ENCODE measurements at places on chromosomes 11 and 22. TPM values are rescaled to one million over a fixed set of nuclear protein-coding genes. Genes with fewer than 3 reads are reported as not detected.
A peak's percentile ranks its signal among the peaks of the same experiment; 100 is the strongest.

DNA sequence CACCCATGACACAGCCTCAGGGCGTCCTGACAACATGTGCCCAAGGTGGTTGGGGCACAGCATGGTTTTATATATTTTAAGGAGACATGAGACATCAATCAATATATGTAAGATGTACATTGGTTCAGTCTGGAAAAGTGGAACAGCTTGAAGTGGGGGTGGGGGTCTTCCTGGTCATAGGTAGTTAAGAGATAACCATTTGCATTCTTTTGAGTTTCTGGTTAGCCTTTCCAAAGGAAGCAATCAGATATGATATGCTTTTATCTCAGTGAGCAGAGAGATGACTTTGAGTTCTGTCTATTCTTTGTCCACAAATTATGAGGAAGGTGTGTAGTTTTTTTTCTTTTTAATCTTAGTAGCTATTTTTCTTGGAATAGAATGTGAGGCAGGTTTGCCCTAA is 10.1 kb upstream of the ANAPC15 start:
- peaks cover 4% of the 10 kb centered on the region for H3K4me1 ChIP-seq
- H3K36me3 ChIP-seq = peaks cover 1% of the 10 kb centered on the region
- no peak for DNase-seq
- H3K27ac ChIP-seq = no peak overlapping the region

- H3K27me3 ChIP-seq = no peaks in the 10 kb centered on the region
- no peak overlapping the region for H3K27ac ChIP-seq
- peaks cover 36% of the 10 kb centered on the region for H3K4me1 ChIP-seq
- DNase-seq = peak; percentile 37
These were observed 4.0 kb upstream of the FTH1 start for GRCh38 chr11:61971248-61972111.

Gene NXPE4
- not detected for total RNA-seq

DNA sequence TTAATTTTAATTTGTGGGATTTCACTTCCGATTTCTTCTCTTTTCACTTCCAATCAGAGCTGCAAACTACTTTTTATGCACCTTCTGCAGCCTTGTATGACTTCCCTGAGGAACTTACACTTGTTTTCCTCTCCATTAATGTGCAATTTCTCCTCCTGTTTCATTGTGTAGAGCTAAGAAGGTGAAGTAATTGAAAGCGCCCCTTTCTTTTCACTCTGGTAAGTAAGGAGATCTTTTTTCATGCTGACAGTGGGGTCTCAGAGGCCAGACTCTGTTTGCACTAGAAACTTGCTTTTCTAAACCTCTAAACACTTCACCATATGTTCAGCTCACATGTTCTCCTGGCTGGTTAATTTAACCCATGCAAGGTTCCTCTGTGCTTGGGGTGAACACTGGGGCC is 117.0 kb downstream of the FANCF start:
- DNase-seq = no peak
- H3K4me1 ChIP-seq = no peaks in the 10 kb centered on the region
- peaks cover 4% of the 10 kb centered on the region for H3K27me3 ChIP-seq
- no peaks in the 10 kb centered on the region for H3K36me3 ChIP-seq

- DNase-seq = no peak
- no peak overlapping the region for H3K27ac ChIP-seq
- H3K27me3 ChIP-seq = peaks cover 4% of the 10 kb centered on the region
- no peaks in the 10 kb centered on the region for H3K36me3 ChIP-seq
These were observed 8.2 kb upstream of the PARVG start for GRCh38 chr22:44172370-44173108.

DNA sequence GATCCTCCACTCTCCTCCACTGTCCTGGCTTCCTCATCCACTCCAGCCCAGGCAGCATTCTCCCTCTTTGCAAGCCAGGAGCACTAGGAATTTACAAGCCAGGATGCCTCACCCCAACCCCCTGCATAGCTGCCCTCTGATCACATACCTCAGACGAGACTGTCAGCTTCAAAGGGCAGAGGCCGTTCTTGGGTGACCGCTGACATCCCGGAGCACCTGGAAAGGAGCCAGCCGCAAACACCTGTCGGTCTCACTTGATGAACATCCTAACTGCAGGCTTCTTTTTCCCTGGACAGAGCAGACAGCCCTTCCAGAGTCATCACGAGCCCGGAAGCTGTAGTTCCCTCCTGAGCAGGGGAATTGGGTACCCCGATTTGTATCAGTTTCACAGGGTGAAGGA is 451.3 kb upstream of the B3GAT1 start:
- no peak for DNase-seq
- H3K27ac ChIP-seq = no peak overlapping the region
- peaks cover 3% of the 10 kb centered on the region for H3K27me3 ChIP-seq
- no peaks in the 10 kb centered on the region for H3K36me3 ChIP-seq
- no peaks in the 10 kb centered on the region for H3K4me1 ChIP-seq

- H3K4me3 ChIP-seq = peak overlapping the region; percentile 83
- peak overlapping the region; percentile 96 for H3K27ac ChIP-seq
- peaks cover 50% of the 10 kb centered on the region for H3K36me3 ChIP-seq
- no peaks in the 10 kb centered on the region for H3K27me3 ChIP-seq
- H3K4me1 ChIP-seq = peaks cover 54% of the 10 kb centered on the region
These were observed 5.8 kb downstream of the FADS2 start for GRCh38 chr11:61833926-61834277.

Gene KCNJ1
- 0.14 TPM for total RNA-seq

- H3K4me1 ChIP-seq = peaks cover 23% of the 10 kb centered on the region
- H3K4me3 ChIP-seq = no peak overlapping the region
- DNase-seq = no peak
- no peaks in the 10 kb centered on the region for H3K27me3 ChIP-seq
These were observed 2.8 kb upstream of the TSPO start for GRCh38 chr22:43148581-43148980.

- peaks cover 3% of the 10 kb centered on the region for H3K4me1 ChIP-seq
- peaks cover 10% of the 10 kb centered on the region for H3K36me3 ChIP-seq
- no peak overlapping the region for H3K4me3 ChIP-seq
- peaks cover 9% of the 10 kb centered on the region for H3K27me3 ChIP-seq
These were observed 669 bp upstream of the GAL3ST1 start for GRCh38 chr22:30574997-30575671.

DNA sequence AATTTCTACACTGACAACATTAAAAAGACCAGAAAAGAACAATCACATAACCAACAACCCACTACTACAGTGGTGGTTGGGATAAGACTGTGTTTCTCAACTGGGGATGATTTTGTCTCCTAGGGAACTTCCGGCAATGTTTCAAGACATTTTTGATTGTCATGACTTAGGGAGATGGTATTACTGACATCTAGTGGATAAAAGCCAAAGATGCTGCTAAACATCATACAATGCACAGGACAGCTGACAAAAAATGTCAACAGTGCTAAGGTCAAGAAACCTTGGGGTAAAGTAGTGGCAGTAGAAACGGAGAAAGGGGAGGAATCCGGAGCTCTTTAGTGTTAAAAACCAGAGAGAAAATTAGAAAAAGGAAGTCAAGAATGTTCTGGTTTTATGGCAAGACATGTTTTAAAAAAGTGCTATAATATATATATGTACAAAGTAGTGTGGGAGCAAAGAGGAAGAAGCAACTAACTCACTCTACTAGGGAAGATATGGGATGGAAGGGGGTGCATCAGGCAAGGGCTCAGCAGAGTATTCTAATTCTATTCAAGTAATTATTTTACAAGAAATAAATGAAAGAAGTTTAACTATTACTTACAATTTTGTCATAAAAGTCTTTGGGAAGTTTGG is 37.2 kb downstream of the CKAP5 start:
- H3K36me3 ChIP-seq = peaks cover 22% of the 10 kb centered on the region
- no peaks in the 10 kb centered on the region for H3K27me3 ChIP-seq
- peak overlapping the region; percentile 11 for H3K27ac ChIP-seq

GRCh38 chr11:131334601-131335000 is 35.8 kb upstream of the NTM start:
- no peak overlapping the region for H3K27ac ChIP-seq
- no peaks in the 10 kb centered on the region for H3K27me3 ChIP-seq
- no peaks in the 10 kb centered on the region for H3K36me3 ChIP-seq
- H3K4me1 ChIP-seq = no peaks in the 10 kb centered on the region
- no peak for DNase-seq
- no peak overlapping the region for H3K4me3 ChIP-seq

DNA sequence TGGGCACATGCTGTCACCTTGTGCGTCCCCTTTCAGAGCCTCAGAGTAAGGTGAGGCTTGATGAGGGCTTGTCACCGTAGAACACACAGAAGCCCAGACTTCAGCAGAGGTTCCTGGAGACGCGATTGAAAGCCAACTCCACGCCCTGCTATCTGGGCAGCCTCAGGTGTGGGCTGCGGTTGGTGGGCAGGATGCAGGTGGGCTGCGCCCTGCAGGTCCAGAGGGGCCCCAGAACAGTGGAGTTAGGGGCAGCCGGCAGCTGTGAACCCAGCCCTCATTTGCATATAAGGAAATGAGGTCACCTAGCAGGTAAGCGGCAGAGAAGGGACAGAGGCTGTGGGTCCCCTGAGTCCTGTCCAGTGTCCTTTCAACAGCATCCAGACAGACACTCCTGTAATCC is 15.4 kb downstream of the PHLDA2 start:
- peaks cover 10% of the 10 kb centered on the region for H3K4me1 ChIP-seq
- H3K4me3 ChIP-seq = no peak overlapping the region

Gene LAYN
- total RNA-seq = 27.0 TPM

GRCh38 chr22:41563051-41563711 is 2.4 kb downstream of the CSDC2 start:
- H3K4me1 ChIP-seq = peaks cover 3% of the 10 kb centered on the region
- H3K36me3 ChIP-seq = no peaks in the 10 kb centered on the region
- no peak for DNase-seq
- peaks cover 39% of the 10 kb centered on the region for H3K27me3 ChIP-seq
- H3K27ac ChIP-seq = no peak overlapping the region
- H3K4me3 ChIP-seq = no peak overlapping the region

Gene AIFM3
- total RNA-seq = 0.94 TPM

DNA sequence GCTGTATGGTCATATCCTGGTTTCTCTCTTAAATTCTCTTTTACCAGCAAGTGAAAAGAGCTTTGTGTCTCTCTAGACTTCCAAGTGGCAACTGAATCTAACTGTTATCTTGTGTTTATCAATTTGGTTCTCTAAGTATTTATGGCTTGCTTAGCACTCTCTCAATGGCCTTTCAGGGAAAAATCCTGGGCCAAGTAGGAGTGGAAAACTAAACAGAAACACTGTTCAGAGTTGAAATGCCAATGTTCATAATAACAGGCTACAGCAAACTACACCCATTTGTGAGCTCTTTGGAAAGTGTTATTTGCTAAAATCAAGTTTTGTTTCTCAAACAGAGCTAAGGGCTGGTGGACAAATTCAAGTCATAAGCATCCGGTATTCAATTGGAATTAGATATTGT is 10.1 kb downstream of the MMP12 start:
- H3K36me3 ChIP-seq = no peaks in the 10 kb centered on the region
- no peak for DNase-seq
- H3K27me3 ChIP-seq = no peaks in the 10 kb centered on the region
- H3K4me3 ChIP-seq = no peak overlapping the region

Gene BLID
- not detected for total RNA-seq

GRCh38 chr11:106161775-106162634 is 84.5 kb downstream of the AASDHPPT start:
- H3K27me3 ChIP-seq = peaks cover 8% of the 10 kb centered on the region
- H3K36me3 ChIP-seq = peaks cover 4% of the 10 kb centered on the region
- no peak for DNase-seq
- H3K27ac ChIP-seq = no peak overlapping the region

DNA sequence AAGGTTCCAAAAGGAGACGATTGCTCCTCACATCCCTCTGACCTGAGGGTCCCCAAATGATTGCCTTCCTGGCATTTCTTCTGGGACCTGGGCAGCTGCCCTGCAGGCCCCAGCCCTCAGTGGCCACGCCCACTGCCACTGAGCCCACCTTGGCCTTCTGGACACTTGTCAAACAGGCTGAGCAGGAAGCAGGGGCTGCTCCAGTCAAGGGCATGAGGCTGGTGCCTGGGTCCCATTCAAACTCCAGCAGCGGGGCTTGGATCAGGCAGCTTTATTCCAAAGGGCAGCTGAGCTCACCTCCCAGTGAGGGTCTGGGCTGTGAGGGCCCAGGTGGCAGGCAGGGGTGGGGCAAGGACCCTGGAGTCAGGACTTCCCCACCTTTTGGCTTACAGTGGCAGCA is 13.6 kb downstream of the KCTD17 start:
- peaks cover 3% of the 10 kb centered on the region for H3K36me3 ChIP-seq
- no peak overlapping the region for H3K27ac ChIP-seq
- peaks cover 14% of the 10 kb centered on the region for H3K4me1 ChIP-seq

DNA sequence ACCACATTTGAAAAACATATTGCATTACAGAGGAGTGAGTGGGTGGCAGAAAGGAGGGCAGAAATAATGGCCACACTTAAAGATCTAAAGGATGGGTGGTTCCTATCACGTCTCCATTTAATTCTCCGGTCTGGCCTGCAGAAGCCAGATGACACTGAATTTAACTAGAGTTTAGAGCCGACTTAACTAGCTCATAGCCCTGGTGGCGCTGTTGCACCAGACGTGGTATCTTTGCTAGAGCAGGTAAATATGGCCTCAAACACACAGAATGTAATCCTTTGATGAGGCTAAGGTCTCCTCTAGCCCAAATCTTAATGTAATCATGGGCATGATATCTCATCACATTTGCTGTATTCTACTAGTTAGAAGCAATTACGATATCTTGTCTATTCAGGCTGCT is 51.5 kb upstream of the GAL start:
- no peak overlapping the region for H3K4me3 ChIP-seq
- peak; percentile 55 for DNase-seq
- no peaks in the 10 kb centered on the region for H3K4me1 ChIP-seq
- no peaks in the 10 kb centered on the region for H3K36me3 ChIP-seq

Gene GAL3ST3
- total RNA-seq = 0.44 TPM

Gene CARD10
- total RNA-seq = 0.31 TPM

GRCh38 chr11:46976182-46976854 is 39.8 kb downstream of the CSTPP1 start:
- peaks cover 2% of the 10 kb centered on the region for H3K4me1 ChIP-seq
- no peaks in the 10 kb centered on the region for H3K36me3 ChIP-seq
- no peak for DNase-seq
- no peaks in the 10 kb centered on the region for H3K27me3 ChIP-seq
- no peak overlapping the region for H3K27ac ChIP-seq

DNA sequence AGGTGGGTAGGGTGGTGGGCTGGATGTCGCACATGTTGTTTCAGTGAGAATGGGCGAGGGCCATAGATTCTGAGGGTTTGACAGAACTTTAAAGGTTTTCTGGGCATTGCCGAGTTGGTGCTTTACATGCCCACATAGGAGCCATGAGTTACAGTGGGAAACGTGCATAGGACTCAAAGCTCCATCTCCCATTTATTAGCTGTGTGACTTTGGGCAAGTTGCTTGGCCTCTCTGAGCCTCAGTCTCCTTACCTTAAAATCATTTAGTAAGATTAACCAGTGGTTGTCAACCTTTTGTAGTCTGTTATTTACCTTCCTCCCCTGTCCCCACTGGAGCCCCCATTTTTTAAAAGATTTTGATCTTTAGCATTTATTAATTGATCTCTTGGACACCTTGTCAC is 67.4 kb downstream of the SYT13 start:
- no peaks in the 10 kb centered on the region for H3K27me3 ChIP-seq
- H3K4me3 ChIP-seq = no peak overlapping the region
- no peak for DNase-seq
- H3K27ac ChIP-seq = no peak overlapping the region
- peaks cover 2% of the 10 kb centered on the region for H3K36me3 ChIP-seq

- H3K27ac ChIP-seq = no peak overlapping the region
- no peaks in the 10 kb centered on the region for H3K36me3 ChIP-seq
- peaks cover 63% of the 10 kb centered on the region for H3K27me3 ChIP-seq
- H3K4me3 ChIP-seq = no peak overlapping the region
- peaks cover 1% of the 10 kb centered on the region for H3K4me1 ChIP-seq
These were observed 2.8 kb downstream of the IGF2 start for GRCh38 chr11:2136209-2136951.

GRCh38 chr22:25048659-25049647 is 96.4 kb downstream of the KIAA1671 start:
- no peaks in the 10 kb centered on the region for H3K27me3 ChIP-seq
- H3K27ac ChIP-seq = no peak overlapping the region
- peak; percentile 75 for DNase-seq
- no peaks in the 10 kb centered on the region for H3K36me3 ChIP-seq
